Stimulated activated CD8-positive, alpha-beta memory T cell treated with anti-CD3 and anti-CD28 coated beads, Interleukin-7, amount 100 ng/mL, for 24 hours (primary cell): ENCODE measurements at places on chromosomes 2 and 18.

GRCh38 chr18:34911081-34911480, 130.1 kb upstream of the MAPRE2 start:
- DNase-seq = no peak

DNA sequence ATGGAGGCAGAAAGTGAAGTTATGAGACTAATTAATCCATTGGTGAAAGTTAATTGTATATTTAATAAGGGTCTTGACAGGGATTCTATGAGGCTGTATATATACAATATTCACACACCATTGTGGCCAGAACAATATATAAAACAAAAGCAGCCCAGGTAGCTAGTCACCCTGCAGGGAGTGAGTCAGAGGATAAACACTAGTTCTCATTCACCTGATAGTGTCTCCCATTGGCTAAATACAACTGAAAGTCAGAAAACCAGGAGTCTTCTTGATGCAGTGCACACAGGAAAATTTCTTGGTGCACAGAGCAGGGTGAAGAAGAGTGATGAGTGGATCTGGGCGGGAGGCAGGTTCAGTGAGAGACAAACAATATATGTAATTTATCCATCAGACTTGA, 465.2 kb downstream of the ERBB4 start:
- no peak for DNase-seq

GRCh38 chr2:239106314-239106908, 258.5 kb downstream of the TWIST2 start:
- no peak for DNase-seq

- DNase-seq = no peak
These were observed 27.2 kb downstream of the TANC1 start for GRCh38 chr2:158995677-158996049.

DNA sequence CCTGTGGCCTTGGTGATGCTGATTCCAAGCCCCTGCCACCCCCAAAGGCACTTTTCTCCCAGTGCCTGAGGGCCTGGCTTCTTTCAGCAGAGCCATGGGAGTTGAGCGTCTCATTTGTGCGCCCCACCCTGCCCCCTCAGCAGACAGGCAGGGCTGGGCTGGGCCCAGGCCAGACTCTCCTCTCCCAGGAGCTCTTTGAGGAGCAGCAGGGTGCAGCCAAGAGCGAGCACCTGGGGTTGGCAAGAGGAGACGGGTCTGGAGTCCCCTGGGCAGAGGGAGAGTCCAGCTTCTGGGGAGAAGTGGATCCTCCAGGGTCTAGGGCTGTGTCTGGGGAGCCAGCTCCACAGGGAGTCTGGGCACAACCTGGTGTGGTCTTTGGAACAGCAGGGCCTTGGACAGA, 21.2 kb downstream of the NPPC start:
- DNase-seq = no peak

DNA sequence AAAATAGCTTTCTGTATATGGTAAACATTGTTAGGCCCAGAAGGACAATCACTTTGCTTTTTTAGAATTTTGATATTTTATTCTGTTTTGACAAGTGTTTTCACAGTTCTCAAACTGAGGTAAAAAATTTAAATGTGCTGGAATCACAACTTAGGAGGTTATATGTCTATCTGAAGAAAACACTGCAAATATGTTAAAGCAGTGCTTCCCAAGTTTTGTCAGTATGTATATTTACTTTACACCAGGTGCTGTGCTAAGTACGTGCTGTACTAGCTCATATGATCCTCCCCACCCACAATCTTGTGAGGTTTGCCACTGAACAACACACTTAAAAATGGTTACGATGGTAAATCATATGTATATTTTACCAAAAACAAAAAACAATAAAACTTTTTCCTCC, 124.2 kb downstream of the CABYR start:
- DNase-seq = no peak

GRCh38 chr2:55252832-55253231, 16.2 kb downstream of the MTIF2 start:
- no peak for DNase-seq

DNA sequence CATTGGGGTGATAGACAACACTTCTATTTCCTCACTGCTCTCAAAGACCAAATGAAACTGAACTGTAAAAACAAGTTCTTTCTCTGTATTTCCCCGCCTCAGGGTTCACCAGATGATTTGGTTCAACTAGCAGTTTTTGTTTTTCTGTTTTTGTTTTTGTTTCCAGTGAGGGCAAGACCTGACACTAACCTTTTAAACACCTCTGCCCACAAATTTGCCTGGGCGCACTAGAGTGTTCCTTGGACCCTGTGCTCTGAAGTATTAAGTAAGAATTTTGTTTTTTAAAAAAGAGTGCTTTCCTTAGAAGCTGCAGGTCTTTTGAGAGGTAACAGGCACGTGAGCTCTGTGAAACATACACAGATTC, 92.9 kb downstream of the DYSF start:
- DNase-seq = no peak

GRCh38 chr2:27496357-27497287, at the start of gene GCKR:
Gene GCKR, plus strand, starts transcription at chr2:27496839. Its CDS starts 66 bp downstream, at chr2:27496905.
- no peak for DNase-seq

GRCh38 chr2:153163055-153163454, 315.5 kb downstream of the RPRM start:
- DNase-seq = no peak

GRCh38 chr2:122148128-122148767, 392.8 kb downstream of the TSN start:
- DNase-seq = no peak

GRCh38 chr2:204339212-204339715, 206.0 kb upstream of the PARD3B start:
- no peak for DNase-seq
